ENCODE measurements at places on chromosomes 1 and 21. TPM values are rescaled to one million over a fixed set of nuclear protein-coding genes. Genes with fewer than 3 reads are reported as not detected.

LMX1A gene
- total RNA-seq: not detected

OR2AK2 gene
- total RNA-seq: not detected

FMO2 gene
- under 0.01 TPM for total RNA-seq

OR2L2 gene
- total RNA-seq: not detected

OR2T33 gene
- not detected for total RNA-seq

RNU1-2 gene
- total RNA-seq: under 0.01 TPM

ATAD3C gene
- total RNA-seq: not detected
